Stimulated activated CD8-positive, alpha-beta memory T cell treated with anti-CD3 and anti-CD28 coated beads, Interleukin-4, amount 100 ng/mL, for 1 hour (primary cell): ENCODE measurements at places on chromosomes 2 and 18.

DNA sequence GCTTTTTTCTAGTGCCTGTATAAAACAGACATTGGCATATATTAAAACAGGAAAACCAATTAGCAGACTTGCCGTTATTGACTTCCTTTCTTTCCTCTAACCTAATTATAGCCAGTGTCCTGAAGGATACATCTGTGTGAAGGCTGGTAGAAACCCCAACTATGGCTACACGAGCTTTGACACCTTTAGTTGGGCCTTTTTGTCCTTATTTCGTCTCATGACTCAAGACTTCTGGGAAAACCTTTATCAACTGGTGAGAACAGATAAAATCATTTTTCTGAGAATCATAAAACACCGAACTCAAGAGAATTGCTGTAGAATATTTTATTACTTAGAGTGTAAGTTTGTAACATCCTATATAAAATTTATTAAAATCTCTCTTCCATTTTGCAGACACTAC is 74.3 kb downstream of the SCN2A start:
- no peak for DNase-seq

DNA sequence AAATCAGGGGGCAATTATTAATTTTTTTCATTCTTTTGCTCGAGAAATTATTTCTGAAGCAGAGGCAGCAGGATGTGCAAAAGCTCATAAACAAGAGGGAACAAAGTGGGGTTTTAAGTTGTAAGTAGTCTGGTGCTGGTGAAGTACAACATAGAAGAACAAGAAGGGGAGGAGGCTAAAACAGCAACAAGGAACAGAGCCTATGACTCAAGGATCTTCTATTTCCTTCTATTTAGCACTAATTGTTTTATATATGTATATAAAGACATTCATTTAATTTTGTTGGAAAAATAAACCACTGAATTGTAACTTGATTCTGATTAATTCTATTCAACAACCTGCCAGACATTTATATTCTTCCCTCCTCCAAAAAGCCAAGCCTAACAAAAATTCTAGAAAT is 35.0 kb downstream of the YES1 start:
- no peak for DNase-seq

GRCh38 chr2:236949089-236949905 is 136.4 kb upstream of the COPS8 start:
- DNase-seq, result no peak

GRCh38 chr2:24815171-24815570 is 21.9 kb downstream of the CENPO start:
- DNase-seq, result no peak

DNA sequence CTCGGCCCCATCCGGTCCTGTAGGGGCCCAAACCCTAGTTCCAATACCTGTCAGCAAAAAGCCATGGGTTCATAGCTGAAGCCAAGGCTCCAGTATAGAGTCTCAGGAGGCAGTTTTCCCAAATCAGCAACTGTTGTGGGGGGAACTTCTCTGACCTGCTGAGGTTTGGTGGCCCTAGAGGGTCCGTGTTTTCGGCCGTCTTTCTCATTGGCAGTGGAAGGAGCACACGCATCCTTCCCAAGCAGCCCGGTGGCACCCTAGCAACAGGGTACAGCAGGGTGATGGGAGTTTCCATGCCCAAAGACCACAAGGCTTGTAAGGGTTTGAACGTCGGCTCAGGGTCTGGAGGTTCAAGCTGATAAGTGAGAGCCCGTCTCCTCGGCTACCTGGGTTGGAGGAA is 6.6 kb downstream of the FOSL2 start:
- no peak for DNase-seq

GRCh38 chr2:119311371-119311770 is 55.3 kb downstream of the C2orf76 start:
- DNase-seq, result no peak

- DNase-seq, result no peak
Measured at GRCh38 chr2:120949027-120949956, 213.6 kb downstream of the GLI2 start.
